AG08395 (cell line): ENCODE measurements at places on chromosomes 3 and 15.

DNA sequence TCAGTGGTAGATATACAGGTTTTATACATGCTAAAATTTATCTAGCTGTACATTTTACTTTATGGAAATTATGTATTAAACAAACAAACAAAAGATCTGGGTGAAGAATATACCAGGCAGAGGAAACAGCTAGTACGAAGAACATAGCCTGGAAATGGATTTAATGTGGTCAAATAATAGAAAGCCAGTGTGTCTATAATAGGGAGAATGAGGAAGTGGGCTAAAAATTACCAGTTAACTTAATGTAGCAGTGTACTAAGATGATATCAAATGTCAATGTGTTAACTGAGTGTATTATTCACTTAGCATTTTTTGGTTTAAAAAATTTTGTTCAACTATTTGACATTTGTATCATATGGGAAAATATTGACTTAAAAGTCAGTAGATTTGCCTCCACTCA, 22.8 kb upstream of the SLC15A2 start:
- no peak for DNase-seq

- DNase-seq = no peak
Observed at GRCh38 chr3:50442945-50443579, 60.4 kb downstream of the CACNA2D2 start.

- peak; percentile 66 for DNase-seq
Observed at GRCh38 chr15:62482785-62483429, 317.8 kb upstream of the C2CD4B start.

- no peak for DNase-seq
Observed at GRCh38 chr3:58441514-58442450, 8.2 kb upstream of the PDHB start.

- peak; percentile 82 for DNase-seq
Observed at GRCh38 chr15:85407421-85408269, 27.2 kb downstream of the AKAP13 start.

DNA sequence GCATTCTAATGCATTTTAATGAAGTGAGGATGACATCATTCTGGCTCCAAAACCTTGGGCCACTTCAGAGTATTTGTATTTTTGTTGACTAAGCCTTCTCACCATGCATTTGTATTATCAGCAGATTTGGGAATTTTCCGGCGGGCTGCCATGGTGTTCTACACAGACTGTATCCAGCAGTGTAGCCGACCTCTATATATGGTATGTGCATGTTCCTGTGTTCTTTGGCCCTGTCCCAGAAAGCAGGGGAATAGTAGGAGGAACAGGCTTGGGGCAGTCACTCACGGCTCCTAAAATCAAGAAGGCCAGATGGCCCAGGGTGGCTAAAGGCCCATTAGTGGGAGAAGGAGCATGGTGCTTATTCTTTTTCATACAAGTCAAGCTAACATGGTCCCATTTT, 80.5 kb downstream of the USF3 start:
- no peak for DNase-seq

DNA sequence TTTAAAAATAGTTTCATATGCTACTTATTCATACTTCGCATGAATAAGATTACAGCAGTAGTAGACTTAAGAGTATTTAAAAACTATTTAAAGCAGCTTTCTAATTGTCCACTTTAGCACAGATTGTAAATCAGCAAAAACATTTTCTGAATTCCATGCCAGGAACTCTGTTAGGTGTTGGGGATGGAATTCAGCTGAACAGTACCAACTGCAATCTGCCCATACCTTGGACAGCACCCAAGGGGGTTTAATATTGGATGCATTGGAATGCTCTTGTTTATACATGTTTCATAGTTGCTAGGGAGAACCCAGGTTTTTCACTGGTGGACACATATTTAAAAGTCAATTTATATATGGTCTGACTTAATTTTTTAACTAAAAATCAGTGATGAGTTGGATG, 74.8 kb downstream of the PPM1L start:
- no peak for DNase-seq

DNA sequence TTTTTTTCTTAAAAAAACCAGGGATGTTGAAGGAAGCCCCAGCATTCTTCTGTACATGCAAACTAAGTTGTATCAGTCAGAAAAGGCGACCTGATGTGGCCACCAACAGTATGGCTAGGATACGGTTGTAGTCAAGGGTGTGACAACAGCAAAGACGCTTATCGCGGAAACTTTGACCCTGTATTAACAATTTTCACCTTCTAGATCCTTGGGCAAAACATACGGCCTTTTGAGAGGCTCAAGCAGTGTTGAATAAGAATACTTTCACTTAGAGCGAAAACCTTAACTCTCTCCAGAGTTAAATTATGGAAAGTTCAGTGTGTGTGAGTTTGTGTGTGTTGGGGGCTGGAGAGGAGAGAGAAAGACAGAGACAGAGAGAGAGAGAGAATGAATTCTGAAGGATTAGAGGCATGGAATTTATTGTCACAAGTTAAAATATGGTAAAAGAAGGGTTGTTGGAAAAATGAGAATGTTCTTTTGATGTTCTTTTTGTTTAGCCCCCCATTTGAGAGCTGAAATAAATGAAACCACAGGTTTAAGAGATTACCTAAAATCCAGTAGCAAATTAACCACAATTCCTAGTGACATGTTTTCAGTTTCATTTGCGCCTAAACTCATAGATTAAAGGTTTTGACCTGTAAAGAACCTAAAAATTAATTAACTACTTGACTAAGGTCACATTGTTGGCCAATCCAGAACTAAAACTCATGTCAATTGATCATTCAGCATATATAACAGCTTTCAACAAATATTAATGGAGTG, 9.2 kb downstream of the ALCAM start:
- DNase-seq = no peak

DNA sequence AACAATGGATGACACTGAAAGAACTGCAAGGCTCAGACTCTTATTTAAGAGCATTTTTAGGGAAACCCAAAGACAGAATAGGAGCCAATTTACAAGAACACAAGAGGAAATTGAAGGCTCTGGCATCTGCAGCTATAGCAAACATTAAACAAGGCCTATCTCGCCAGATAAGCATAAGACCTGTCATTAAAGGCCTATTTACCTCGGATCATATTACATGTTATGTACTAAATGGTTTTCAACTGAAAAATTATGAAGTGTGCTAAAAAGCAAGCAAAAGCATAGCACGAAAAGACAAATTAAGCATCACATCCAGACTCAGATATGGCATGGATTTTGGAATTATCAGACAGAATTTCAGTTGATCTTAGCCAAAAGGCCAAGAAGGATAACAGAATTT, 617.1 kb downstream of the SQOR start:
- no peak for DNase-seq

DNA sequence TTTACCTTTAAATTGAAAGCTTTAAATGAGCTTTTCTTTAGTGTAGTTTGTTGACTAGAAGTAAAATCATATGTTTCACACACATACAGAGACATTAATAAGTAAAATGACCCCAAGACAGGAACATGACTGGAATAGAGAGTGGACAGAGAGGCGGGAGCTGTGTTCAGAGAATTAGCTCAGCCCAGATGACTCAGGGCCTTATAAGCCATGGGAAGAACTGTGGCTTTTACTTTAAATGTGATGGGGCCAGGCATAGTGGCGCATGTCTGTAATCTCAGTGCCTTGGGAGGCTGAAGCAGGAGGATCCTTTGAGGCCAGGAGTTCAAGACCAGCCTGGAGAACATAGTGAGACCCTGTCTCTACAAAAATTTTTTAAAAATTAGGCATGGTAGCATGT, 26.7 kb downstream of the SACM1L start:
- no peak for DNase-seq

- no peak for DNase-seq
Observed at GRCh38 chr3:168273917-168274316, 178.2 kb upstream of the GOLIM4 start.

DNA sequence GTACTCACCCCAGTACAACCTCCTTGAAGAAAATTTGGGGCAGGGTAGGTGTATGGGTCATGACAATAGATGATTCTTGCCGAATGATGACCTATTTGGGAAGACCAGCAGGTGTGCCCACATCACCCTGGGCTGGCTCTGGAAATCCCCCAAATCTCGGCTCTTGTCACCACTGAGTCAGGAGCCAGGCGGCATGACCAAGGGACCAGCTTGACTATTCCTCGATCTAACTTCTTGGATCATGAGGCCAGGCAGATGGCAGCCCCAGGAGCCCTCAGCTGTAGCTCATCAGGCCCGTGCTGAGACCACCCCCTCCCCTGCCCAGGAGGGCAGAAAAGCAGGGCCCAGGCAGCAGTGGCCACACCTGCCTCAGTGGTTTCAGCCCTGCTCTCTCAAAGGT, 9.2 kb upstream of the MUC4 start:
- no peak for DNase-seq

DNA sequence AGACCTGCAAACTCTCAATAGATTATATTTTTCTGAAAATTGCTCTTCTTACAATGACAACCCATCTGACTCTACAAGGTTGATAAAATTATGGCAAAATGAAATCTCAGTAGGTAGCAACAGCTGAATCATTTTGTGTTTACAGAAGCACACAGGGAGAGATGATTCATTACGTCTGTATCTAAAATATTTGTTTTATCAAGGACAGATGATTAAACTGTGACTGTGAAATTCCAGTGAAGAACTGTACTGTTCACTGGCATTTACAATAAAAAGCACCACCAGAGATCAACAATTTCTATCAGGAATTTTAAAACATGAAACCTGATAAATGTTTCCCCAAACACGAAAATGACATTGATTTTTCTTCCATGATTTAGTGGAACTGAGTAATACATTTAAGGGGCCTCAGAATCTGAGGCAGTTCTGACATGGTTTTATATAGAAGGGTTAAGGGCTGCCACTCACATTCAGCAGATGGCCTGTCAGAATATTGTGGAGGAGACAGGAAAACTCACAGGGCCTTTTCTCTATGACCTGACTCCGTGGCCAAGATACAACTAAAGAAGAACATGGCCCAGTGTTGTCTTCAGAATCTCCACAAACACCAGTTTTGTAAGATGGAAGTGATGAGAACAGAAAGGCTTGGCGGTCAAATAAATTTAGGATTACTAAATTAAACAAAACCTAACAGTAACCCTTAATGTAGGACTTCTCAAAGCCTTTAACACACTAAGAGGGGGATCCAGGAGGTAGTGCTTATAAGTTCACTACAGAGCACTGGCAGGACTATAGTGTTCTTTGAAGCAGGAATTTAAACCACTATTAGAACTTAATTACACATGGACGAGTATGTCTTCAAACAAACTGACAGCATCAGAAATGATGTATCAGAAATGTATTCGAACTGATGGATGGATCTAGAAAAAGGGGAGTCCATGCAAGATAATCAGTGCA, 25.9 kb downstream of the RAD18 start:
- peak; percentile 75 for DNase-seq

DNA sequence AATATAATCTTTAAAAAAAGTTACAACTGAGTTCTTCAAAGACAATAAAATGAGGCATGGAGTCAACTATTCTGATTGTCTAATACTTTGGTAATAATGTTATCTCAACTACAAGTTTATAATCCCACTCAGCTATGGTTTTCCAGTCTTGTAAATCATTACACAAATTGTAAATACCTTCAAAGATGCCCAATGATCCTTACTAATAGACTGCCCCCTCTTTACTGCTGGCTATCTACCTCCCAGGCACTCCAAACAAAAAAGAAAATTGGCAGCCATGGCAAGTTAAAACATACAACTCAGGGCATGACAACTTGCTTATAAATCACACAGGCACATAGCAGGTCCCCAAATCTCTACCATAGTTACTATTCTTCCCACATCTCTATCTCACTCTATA, 58.5 kb downstream of the ZNF280D start:
- no peak for DNase-seq

DNA sequence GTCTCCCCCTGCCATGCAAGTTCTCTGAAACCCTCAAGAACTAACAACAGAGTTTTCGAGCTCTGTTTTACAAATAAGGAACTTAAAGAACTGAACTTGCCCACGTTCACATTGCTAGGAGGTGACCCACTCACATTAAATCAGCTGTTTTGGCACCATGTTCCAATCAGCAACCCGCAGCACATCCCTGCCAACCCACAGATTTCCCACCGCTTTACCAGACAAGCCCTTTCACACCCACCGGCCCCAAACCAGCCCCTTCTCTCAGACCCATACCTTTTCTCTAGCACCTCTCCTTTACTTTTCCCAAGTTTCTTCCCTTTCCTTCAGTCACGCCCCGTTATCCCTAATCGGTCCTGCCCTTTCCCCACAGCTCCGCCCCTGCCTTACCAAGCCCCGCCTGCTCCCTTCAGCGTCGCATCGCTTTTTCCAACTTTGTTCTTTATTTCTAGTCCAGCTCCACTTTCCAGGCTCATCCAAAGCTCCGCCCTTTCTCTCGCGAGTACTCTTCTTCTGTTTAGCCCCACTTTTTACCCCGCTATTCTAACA, 804 bp upstream of the BRPF1 start:
- no peak for DNase-seq

- DNase-seq = peak; percentile 58
Observed at GRCh38 chr3:52216585-52217408, 8.6 kb downstream of the TLR9 start.

DNA sequence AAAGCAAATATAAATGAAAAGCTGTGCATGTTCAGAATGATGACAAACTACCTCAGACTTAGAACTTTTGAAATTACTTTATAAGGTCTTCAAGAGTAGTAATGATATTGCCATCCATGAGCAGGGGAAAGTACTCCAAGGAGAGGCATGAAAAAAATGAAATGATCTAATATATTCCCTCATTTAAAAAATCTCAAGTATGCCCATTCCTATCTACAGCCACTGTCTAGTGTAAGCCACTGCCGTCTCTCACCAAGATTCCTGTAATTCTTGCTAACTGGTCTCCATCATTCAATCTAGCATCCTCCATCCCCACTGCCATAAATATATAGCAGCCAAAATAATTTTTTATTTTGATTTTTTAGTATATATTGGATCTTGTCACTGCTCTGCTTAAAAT, 258.8 kb downstream of the PLOD2 start:
- peak; percentile 2 for DNase-seq

DNA sequence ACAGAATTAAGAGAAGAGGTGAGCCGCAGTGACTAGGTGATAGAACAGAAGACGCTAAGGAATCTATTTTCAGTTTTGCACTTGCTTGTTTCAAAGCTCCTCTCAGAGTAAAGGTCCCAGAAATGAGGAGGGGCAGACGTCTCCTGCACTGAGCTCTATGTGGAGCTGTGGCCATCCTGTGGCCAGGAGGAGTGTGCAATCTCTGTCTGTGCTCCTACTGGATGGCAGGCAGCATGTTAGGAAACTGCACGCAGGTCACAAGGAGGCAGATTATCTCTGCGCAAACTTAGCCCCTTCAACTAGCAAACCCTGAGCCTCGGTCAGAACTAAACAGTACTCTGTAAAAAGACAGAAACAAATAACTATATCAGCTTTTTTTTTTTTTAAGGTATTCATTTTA, 31.1 kb upstream of the PPIB start:
- no peak for DNase-seq
